Karpas-422 (cell line): ENCODE measurements at places on chromosomes 2 and 18. TPM values are rescaled to one million over a fixed set of nuclear protein-coding genes. Genes with fewer than 3 reads are reported as not detected.

The ERBB4 gene
- total RNA-seq, result not detected in 2 replicates

- no peak for DNase-seq
These were observed 74.3 kb downstream of the LONRF2 start for GRCh38 chr2:100248044-100248330.

GRCh38 chr2:10016001-10016801, 27.1 kb upstream of the KLF11 start:
- no peak for DNase-seq

GRCh38 chr2:64823794-64824193, 165.4 kb upstream of the SLC1A4 start:
- DNase-seq, result no peak

The FBXO15 gene
- total RNA-seq, result 0.32 and 0.89 TPM in 2 replicates

The FSHR gene
- total RNA-seq, result not detected in 2 replicates

The SERPINB7 gene
- 2.8 TPM in 1 of 2 replicates, not detected in the other for total RNA-seq

DNA sequence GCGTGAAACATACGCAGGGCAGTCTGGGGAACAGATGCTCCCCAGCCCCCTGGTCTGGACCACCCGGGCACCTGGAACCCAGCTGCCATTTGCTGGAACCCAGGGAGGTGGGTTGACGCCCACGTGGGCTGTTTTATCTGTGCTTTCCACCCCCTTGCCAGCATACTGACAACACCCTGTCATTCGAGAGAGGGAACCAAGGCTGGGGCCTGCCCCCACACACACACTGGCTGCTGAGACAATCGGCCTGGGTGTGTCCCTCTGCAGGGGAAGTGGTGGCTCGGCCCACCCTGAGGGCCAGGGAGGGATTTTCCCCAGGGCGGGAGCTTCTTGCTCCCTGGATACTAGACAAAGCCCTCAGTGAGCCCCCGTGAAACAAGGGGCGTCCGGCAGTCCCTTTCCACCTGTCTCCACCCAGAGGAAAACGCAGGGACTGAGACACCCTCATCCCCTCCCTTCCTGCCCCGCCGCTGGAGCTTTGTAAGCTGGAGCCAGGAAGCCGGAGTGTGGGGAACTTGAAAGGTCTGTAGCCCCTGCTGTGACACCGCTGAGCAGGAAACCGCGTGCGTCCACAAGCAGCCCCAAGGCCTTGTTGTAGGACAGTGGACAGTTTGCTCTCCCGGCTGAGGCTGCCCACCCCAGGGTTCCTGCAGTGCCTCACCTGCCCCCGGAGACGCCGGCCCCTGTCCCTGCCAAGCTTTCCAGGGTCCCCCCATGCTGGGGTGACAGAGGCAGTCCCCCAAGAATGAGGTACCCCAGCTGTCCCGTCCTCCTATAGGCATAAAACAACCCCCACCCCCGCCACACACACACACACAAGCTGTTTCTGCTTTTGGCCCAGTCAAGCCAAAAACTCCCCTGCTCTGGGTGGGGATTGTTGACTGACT, 14.1 kb upstream of the KLF11 start:
- no peak for DNase-seq

GRCh38 chr18:50282521-50283335, 1.4 kb upstream of the MBD1 start:
- DNase-seq, result no peak

DNA sequence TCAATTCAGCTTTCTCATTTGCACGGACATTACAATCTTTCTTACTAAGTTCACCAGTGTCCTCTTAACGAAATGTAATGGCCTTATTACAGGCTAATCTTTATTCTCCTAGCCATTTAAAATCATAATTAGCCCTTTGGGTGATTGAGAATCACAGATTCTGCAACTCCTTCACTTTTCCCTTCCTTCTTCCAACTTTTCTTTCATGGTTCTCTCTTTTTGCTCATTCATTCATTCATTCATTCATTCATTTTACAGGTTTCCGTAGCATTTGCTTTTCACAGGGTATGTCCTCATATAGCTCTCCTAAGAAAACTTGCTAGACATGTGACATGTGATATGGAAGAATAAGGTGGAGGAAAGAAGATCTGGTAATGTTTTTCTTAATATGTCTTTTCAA, 16.0 kb downstream of the TBR1 start:
- DNase-seq, result no peak

The MALL gene
- not detected in 2 replicates for total RNA-seq

GRCh38 chr2:48075631-48076030, 169.3 kb upstream of the FBXO11 start:
- no peak for DNase-seq

- no peak for DNase-seq
These were observed 4.9 kb downstream of the ERFE start for GRCh38 chr2:238163481-238164198.

DNA sequence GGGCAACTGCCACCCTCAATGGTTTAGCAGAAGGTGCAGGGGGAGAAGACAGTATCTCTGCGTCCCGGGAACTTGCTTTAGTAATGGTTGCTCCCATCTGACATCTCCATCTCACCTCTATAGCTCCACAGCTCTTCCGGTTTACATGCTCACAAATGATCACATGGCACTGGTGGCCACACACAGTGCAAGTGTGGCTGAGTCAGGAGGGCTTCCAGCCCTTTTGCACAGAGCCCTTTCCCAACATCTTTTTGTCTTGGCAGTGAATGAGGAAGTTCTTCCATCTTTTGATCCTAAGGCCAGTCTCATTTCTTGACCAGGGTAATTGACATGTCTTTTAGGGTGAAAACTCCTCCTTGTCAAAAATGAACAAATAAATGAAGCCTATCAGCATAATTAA, 347.7 kb downstream of the LPIN1 start:
- no peak for DNase-seq

DNA sequence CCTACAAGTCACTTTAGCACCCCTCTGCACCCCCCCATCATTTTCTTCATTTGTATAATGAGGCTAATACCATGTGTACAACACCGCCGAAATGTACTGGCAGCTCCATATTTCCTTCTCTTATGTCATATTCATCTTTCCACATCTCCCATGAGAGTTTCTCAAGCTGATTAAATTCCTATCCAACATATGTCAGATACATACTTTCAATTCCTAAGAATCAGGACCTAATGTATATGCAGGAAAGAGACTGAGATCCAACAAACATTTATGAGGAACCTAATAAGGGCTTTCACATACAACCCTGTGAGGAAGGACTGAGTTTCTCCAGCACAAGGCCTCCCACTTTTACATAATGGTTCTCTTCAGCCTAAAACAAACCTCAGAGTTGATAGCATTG, 41.9 kb downstream of the PRKD3 start:
- no peak for DNase-seq

- DNase-seq, result no peak
These were observed 108.4 kb upstream of the RMDN2 start for GRCh38 chr2:37816686-37817085.

DNA sequence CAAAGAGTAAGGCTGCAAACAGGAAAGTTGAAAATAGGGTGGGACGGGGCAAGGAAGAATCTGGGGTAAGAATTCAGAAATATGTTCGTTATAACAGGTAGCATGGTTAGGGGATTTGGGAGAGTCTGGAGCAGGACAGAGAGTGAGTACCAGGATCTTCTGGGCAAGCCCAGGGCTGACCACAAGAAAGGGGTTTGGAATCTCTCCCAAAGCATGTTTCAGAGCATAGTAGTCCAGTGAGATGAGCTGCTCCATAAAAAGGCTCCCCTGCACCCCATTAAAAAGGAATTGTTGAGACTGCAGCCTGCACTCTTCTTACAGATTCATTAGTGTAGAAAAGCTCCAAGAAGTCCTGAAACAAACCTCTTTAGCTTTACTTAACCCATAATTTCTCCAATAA, 291.1 kb downstream of the MTX2 start:
- no peak for DNase-seq

DNA sequence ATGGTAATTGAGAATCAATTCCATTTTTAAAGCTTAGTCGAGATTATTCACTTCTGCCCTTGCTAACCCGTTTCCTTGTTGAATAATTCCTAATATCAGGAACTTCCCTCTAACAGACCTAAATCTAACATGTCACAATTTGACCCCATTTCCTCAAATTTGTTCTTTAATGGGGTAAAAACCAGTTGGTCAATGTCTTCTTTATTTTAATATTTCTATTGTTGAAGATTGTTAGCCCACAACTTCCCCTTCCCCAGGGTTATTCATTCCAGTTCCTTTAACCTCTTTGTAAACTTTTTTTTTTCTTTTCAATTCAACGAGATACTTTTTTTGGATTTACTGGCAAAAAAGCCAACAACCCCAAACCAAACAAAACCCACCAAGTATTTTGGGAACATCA, 7.3 kb downstream of the TNFRSF11A start:
- no peak for DNase-seq

The TANC1 gene
- total RNA-seq, result not detected in 2 replicates
